Activated CD8-positive, alpha-beta memory T cell treated with anti-CD3 and anti-CD28 coated beads for 24 hours (primary cell): ENCODE measurements at places on chromosomes 2 and 18.

DNA sequence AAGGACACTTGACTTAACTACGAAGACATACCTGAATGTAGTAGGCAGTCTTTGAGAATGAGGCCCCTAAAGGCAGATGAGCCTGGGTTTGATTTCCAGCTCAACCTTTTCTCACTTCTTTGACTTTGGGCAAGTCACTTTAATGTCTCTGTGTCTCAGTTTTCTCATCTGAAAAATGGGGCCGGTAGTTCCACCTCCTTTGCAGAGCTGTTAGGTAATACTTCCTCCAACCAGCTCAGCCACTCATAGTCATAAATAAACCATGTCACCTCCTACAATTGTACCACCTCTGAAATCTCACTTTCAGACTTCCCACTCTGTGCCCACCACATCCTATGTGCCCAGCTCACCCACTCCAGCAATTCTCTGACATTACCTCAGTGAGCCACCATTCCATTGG lies 10.4 kb downstream of the ARHGAP25 start:
- DNase-seq = no peak

GRCh38 chr2:143175438-143175837 lies 46.2 kb downstream of the ARHGAP15 start:
- DNase-seq = no peak

- DNase-seq = no peak
Observed at GRCh38 chr2:236661762-236662110, 92.1 kb downstream of the ACKR3 start.

DNA sequence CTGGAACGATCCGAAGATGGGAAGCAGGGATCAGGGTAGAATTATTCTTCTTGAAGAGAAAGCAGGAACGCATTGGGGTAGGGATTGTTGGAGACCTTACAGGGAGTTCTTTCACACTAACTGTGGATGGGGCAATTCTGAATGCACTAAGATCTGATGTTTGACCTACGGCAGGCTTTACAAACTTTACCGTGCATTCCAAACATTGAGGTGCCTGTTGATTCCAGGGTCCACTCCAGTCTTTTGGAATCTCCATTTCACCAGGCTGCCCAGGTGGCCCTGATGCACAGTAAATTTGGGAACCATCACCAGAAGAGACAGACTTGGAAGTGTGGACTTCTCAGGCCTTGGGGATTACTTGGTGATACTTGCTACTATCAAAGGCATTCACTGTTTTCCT lies 76.9 kb downstream of the RFTN2 start:
- DNase-seq = no peak

DNA sequence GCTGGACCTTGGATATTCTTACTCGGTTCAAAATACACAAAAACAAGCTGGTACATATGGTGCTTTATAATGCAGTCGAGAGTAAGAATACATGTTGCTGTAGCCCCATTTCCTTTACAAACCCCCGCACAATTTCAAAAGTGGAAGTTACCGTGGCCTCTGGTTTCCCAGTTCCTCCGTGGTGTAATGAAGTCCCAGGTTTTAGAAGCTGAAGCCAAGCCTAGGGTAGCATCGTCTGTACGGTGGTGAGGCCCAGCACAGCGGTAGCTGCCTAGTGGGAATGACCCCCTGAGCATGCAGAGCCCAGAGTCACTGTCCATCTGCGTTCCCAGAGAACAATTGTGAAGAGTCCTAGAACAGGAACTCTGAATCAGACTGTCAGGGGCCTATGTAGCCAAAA lies 171.8 kb downstream of the ASXL3 start:
- no peak for DNase-seq

- no peak for DNase-seq
Observed at GRCh38 chr18:79526468-79527460, 131.0 kb downstream of the NFATC1 start.
